ENCODE measurements at places on chromosomes 1 and 21.
A peak's percentile ranks its signal among the peaks of the same experiment; 100 is the strongest.

DNA sequence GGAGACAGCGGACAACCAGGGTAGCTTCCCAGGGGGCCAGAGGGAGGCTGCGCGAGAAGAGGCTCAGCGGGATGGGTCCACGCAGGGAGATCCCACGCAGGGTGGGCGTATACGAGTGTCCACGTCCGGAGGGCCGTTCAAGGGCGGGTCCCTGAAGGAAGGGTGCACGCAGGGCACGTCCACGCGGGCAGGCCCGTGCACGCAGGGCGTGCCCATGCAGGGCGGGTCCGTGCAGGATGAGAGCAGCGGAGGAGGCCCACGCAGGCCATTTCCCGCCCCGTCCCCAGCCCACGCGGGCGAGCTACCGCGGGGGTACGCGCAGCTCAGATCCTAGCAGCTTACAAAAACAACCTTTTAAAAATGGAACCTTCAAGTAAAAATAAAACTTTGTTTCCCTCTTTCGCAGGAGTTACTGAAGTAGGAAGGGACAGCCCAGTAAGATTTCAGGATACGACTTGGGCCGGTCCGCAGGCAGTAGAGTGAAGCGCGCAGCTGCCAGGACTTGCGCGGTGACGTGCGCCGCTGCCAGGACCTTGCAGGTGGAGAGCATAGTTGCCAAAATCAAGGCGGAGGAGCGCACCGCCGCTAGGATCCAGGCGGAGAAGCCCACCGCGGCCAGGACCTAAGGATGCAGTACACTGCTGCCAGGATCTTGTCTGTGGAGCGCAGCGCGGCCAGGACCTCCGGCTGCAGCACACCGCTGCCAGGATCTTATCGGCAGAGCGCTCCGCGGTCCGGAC, 416 bp upstream of the RNF187 start:
- peak; percentile 74 for ATAC-seq

GRCh38 chr1:95309031-95309471, 75.0 kb downstream of the RWDD3 start:
- no peak for ATAC-seq

GRCh38 chr1:188986745-188987417, 1490.8 kb downstream of the BRINP3 start:
- no peak for ATAC-seq

- no peak for ATAC-seq
Measured at GRCh38 chr1:6499296-6499695, 7.8 kb upstream of the PLEKHG5 start.

GRCh38 chr1:13763991-13764390, 64.0 kb downstream of the PRDM2 start:
- no peak for ATAC-seq

DNA sequence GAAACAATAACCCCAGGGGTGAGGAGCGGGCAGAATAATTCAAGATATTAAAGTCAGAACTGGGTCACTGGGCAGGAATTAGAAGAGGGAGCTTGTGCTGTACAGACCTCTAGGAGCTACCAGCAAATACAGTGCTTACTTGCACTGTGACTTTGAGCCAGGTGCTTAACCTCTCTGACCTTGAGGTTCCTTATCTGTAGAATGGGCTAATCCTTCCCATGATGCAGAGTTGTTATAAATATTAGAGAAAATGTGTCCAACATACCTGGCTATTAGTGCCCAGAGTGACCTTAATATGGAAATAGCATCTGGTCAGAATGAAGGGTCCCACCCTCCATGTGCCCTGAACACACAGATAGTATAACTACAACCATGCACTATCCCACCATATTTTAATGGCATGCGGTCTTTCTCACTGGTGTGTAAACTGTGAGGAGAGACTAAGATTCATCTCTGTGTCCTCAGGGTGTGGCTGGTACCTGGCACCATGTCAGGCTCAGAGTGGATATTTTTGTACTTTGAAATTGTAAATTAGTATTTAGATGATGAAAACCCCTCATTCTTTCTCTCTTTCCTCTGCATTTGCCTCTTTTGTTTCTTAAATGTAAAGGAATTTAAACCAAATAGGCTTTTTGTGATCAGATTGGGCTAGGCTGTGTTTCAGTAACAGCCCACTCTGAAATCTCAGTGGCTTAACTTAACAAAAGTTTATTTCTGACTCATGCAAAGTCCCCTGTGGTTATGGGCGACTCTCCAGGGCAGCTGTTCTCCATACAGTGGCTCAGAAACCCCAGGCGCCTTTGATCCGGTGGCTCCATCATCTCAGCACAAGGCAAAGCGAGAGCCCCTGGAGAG, 60.0 kb upstream of the ROR1 start:
- no peak for ATAC-seq

DNA sequence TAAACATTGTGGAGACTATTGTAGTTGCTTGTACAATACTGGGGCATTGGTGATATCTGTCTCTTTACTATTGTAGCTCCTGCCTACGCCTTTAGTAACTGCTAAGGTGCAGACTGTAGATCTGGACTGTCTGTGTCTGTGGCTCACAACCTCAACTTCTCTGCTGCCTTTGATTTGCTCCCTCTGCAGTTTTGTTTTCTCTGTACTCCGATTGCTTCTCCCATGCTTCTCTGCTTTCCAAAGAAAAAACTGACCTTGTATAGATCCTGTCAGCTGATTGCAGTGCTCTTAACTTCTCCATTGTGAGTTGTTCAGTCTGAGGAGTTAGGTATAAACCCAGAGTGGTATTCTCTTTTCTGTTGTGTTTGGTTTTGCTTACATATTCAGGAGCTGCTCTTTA, 15.3 kb downstream of the MAGI3 start:
- no peak for ATAC-seq

- ATAC-seq, result no peak
Measured at GRCh38 chr1:53735261-53735660, 3.7 kb downstream of the GLIS1 start.

- ATAC-seq, result no peak
Measured at GRCh38 chr1:208387908-208388811, 144.0 kb upstream of the PLXNA2 start.

- no peak for ATAC-seq
Measured at GRCh38 chr1:68516066-68516465, 19.2 kb upstream of the DEPDC1 start.

GRCh38 chr1:24195136-24195535, 8.0 kb upstream of the IFNLR1 start:
- no peak for ATAC-seq
